ENCODE measurements at places on chromosomes 7 and 10.

GRCh38 chr7:2710901-2711551, 23.0 kb downstream of the AMZ1 start:
- no peak for DNase-seq

DNA sequence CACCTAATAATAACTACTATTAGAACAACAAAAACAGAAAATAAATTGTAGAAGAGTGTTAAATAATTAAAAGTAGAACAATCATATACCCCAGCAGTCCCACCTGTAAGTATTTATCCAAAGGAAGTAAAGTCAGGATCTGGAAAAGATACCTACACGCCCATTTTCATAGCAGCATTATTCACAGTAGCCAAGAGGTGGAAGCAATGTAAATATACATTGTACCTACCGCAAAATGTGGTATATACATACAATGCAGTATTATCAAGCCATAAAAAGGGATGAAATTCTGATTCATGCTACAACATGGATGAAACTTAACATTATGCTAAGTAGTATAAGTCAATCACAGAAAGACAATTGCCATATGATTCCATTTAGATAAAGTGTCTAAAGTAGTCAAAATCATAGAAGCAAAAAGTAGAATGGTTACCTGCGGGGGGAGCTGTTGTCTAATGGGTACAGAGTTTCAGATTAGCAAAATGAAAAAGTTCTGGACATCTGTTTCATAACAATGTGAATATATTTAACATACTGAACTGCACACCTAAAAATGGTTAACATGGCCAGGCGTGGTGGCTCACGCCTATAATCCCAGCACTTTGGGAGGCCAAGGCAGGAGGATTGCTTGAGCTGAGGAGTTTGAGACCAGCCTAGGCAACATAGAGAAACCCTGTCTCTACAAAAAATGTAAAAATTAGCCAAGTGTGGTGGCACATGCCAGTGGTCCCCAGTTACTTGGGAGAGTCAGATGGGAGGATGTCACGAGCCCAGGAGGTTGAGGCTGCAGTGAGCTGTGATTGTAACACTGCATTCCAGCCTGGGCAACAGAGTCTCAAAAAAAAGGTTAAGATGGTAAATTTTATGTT, 6.0 kb upstream of the TMED4 start:
- DNase-seq, result no peak

DNA sequence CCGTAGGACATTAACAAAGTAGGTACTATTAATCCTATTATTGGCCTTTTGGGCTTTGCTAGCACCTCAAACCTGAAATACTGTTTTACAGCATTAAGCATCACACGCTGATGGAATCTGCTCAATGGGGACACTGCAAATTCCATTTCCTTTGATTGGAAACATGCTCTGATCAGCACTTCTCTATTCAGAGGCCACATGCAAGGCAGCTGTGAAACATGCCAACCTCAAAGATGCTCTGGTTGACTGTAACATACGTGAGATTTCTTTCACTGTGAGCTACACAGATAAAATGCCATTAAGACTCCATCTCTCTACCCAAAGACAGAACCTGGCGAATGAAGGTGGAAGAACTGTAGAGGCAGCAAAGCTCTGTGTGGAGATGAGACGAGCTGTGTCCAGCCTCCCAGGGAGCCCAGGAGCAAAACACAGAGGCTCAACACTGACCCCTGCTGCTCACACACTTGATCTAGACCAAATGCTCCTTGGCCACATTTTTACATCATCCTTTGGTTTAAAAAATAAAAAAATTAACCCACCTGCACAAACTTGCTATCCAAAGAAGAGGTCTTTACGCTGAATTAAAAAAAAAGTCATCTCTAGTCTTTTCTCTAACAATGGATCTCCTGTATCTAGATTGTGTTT, 8.0 kb downstream of the RSU1 start:
- DNase-seq, result no peak

GRCh38 chr7:145718129-145718528, 398.5 kb upstream of the CNTNAP2 start:
- no peak for DNase-seq

DNA sequence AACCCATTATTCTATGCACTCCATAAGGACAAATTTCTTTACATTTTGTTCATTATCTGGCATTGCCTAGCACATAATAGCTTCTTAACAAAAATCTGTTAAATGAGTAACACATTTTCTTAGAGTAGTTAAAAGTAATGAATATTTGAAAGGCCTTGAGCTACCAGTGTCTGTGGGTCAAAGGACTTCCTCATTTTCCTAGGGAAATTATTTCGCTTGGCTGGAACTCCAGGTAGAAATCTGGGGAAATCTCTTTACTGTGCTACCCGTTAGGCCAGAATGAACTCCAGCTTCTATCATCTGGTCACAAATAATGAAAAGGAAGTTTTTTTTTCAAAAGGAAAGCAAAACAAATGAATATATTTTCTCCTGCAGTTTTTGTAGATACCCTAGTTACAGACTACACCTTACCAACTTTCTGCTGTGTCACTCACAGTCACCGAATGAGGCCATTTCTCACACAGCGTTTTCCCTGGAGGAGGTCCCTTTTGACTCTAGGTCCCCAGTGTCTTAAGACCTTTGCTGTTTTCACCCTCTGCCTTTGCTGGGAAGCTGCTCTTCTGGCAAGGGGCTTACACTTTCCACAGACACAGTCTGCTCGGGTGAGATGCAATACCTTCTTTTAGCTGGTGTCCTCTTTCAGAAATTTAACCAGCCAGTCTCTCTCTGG, 1.6 kb downstream of the SAMD9L start:
- DNase-seq, result no peak

DNA sequence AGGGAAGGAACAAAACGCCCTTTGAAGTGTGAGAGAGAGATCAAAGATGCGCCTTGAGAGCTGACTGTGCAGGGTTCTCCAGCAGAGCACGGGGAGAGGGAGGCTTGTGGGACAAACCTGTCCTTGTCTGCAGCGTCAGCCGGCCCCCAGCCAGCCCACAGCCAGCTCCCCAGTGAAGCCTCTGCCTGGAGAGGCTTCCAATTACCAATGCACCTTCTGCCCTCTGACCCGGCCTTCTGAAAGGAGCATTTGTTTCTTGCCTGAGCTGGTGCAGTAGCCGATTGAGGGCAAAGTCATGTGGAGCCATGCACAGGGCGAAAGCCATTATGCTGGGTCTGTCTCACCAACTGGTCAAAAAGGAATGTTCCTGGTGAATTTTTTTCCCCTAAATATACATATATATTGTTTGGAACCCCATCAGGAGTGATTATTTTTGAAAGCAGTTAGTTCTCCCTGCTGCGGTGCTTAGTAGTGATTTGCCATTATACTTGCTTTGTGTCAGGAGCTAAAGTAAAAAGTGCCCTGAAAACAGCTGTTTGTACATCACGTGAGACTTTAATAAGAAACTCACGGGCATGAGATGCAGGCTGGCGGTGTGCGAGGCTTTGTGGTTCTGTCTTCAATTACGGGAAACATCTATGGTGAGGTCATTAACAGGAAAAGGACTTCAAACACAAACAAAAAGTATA, 268.6 kb downstream of the KLF6 start:
- no peak for DNase-seq

DNA sequence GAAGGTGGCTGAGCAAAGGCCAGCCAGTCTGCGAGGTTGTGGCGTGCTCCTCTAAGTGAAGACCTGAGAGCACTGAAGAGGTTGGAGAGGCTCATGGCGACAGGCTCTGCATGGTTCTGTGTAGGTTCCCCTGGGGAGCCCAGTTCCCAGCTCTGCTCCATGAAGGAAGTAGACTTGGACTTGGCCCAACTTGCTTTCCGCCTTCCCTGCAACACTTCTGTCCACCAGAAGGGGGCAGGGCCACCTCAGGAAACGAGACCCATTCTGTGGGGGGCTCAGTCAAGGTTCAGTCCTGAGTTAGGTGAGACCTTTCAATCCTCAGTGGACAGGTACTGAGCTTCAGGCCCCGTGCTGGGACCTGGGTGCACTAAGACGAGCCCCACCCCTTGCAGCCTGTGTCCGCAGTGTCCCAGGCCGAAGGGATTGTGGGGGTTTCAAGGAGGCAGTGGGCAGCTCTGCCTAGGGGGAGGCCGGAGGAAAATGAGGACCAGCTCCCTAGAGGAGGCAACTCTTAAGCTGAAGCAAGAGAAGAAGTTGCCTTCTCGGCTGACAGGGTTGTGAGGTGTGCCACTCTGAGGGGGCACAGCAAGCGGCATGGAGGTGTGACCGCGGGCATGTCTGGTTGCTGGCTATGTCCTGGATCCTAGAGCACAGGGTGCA, 15.0 kb upstream of the PCBD1 start:
- no peak for DNase-seq

- no peak for DNase-seq
Measured at GRCh38 chr7:91491868-91492267, 227.6 kb downstream of the FZD1 start.

GRCh38 chr10:102413053-102413705, 5.4 kb downstream of the PSD start:
- DNase-seq, result no peak

DNA sequence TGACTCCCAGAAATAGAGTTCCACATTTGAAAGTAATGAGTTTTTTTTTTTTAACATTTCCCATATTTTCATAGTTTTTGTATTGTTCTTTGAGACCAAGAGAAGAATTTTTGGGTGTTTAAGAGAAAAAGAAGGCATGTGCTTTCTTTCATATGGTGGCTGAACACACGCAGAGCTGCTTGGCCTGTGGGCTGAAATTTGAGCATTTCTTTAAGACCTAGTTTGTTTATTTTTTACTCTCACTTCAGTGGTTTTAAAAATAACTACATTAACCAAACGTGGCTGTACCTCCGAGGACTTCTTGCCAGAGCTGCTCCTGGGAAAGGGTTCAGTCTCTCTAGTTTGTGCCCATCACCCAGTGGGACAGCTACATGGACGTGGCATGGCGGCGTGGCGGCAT, 58.3 kb downstream of the INPP5A start:
- DNase-seq, result no peak

- no peak for DNase-seq
Measured at GRCh38 chr7:104552102-104552501, 223.7 kb downstream of the LHFPL3 start.

DNA sequence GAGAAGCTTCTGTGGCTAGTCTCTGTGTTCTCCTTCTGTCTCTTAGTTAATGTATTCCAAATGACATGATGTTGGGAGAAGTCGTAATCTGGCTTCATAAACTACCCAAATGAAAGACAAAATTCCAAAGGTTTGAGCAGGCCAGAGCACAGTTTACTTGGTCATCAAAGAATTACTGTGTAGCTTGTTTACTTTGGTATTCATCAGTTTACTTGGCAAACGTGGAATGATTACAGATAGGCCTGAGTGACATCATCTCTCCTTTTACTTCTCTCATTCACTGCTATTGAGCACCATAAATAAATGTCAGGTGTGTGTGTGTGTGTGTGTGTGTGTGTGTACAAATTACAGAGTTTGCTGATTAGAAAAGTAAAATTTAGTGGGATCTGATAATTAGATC, 327.3 kb downstream of the PHTF2 start:
- DNase-seq, result no peak

- DNase-seq, result no peak
Measured at GRCh38 chr10:1551636-1552338, 185.5 kb downstream of the ADARB2 start.

DNA sequence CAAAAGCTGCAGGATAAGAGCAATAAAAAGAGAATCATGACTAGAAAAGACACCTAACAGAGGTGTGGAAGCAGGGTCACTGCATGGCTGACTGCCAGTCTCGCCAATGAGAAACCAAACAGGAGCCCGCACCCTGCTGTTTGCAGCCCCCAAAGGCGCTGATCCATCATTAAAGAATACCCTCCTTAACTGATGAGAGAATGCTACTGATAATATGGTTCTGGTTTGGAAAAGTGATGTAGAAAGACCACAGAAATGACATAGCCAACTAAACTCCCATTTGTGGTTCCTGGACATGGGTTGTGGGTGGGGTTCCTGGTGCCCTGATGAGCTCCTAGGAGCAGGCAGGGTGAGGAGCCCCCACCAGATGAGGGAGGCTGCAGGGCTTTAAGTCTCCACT, 207.4 kb downstream of the TNS3 start:
- no peak for DNase-seq

- DNase-seq, result no peak
Measured at GRCh38 chr7:44104860-44105771, 971 bp downstream of the AEBP1 start.

GRCh38 chr7:105782391-105783042, 93.9 kb downstream of the ATXN7L1 start:
- no peak for DNase-seq

- DNase-seq, result peak; percentile 33
Measured at GRCh38 chr10:43322769-43323168, 48.7 kb upstream of the FXYD4 start.

- DNase-seq, result no peak
Measured at GRCh38 chr7:5462216-5462615, 38.6 kb upstream of the TNRC18 start.

GRCh38 chr7:5997210-5997808, 11.5 kb downstream of the PMS2 start:
- no peak for DNase-seq

GRCh38 chr10:124622158-124622557, 122.0 kb downstream of the FAM53B start:
- no peak for DNase-seq

- DNase-seq, result no peak
Measured at GRCh38 chr10:97517778-97518300, 19.1 kb downstream of the UBTD1 start.

DNA sequence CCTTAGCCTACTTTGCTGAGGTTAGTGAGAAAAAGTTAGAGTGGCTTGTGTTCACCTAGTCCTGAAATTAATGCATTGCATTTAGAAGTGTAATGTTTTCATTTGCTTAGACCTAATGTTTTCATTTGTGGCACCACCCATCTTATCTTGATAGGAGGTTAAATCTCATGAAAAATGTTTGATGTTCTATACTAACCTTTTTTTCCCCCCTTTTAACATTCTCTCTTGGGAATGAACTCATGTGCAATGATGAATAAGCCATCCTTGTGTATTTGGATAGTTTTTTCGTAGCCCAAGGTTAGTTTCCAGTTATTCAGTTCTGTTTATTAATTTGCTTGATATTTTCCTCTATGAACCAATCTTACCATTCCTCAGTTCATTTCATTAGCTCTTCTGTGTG, 2.8 kb downstream of the FHIP2A start:
- no peak for DNase-seq

DNA sequence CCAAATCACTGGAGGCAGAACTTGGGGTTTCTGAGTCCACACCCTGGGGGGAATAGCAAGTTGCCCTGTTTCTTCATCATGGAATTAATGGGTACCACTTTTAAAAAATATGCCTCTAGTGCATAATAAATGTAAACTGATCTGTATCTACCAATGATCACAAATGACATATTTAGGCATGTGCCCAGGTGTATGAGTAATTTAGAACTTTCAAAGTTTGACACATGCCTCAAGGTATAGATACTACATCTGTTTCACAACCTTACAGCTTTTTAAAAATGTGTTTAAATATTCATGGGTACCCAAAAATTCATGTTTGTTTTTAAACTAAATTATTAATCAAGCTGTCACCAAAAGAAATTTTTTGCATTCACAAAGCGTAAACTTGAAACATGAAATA, 226.0 kb downstream of the KIAA1217 start:
- no peak for DNase-seq

GRCh38 chr10:84863675-84864074, 535.3 kb downstream of the CCSER2 start:
- DNase-seq, result no peak
